Inflammatory macrophage treated with lipopolysaccharide for 4 hours (primary cell): ENCODE measurements at places on chromosomes 2 and 18.

- no peak for DNase-seq
Observed at GRCh38 chr2:60840880-60841279, 40.5 kb upstream of the REL start.

- DNase-seq = no peak
Observed at GRCh38 chr2:163375070-163375469, 360.7 kb downstream of the FIGN start.

- DNase-seq = peak; percentile 20
Observed at GRCh38 chr2:151638191-151638933, 95.9 kb downstream of the NEB start.

DNA sequence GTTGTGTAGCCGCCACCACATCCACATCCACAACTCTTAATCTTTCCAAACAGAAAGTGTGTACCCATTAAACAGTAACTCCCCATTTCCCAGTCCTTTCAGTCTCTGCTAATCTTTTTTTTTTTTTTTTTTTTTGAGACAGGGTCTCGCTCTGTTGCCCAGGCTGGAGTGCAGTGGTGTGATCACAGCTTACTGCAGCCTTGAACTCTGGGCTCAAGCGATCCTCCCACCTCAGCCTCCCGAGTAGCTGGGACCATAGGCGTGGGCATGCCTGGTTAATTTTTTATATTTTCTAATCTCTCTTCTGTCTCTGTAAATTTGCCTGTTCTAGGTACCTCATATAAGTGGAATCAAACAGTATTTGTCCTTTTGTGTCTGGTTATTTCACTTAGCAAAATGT lies 3.6 kb downstream of the EIF2AK2 start:
- DNase-seq = no peak

DNA sequence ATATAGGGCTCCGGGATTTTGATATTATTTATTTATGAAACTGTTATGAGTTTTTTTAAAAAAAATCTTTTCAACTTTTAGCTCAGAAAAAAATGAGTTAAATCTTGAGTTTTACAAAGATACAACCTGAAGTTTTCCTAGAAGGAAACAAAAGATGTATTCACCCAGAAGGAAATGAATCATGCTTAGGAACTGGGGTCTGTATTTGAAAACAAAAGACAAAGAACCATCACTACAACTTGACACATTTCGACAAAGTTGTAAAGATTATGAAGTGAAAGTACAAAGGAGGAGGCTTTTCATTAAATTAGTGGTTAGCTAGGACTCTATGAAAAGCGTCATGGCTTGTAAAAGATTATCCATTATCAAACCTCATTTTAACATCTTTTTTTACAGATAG lies 143.3 kb downstream of the PDE1A start:
- no peak for DNase-seq

- no peak for DNase-seq
Observed at GRCh38 chr2:160271171-160272086, 71.4 kb upstream of the ITGB6 start.

GRCh38 chr18:72412927-72413326 lies 131.2 kb downstream of the CBLN2 start:
- DNase-seq = no peak

DNA sequence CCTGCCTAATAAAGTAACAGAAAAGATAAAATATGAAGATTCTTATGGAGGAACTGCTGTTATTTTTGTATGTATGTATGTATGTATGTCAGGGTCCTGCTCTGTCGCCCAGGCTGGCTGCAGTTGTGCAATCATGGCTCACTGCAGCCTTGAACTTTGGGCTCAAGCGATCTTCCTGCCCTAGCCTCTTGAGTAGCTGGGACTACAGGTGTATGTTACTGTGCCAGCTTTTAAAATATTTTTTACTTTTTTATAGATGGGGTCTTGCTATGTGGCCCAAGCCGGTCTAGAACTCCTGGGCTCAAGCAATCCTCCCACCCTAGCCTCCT lies 26.7 kb downstream of the ANKRD29 start:
- DNase-seq = no peak

GRCh38 chr18:65808759-65809158 lies 57.9 kb downstream of the CDH7 start:
- no peak for DNase-seq

DNA sequence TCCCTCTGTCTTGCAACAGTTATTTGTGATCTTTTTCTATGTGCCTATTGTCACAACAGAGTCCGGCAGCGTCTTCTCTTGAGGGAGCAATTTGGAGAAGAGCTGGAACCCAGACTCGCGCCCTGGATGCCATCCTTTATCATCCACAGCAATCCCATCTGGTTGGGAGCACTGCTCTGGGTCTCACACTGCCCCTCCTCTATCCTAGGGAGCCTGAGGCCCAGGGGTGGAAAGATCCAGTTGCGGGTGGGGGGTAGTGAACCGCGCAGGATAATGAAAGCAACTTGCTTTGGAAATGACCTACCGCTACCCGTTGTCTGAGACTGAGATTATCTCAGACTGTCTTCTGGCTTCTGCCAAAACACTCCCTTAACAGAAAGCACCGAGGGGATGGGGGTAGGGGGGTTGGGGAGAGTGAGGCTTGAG lies 713 bp downstream of the WBP1 start:
- DNase-seq = no peak

GRCh38 chr2:54957321-54957999 lies 92.8 kb downstream of the RTN4 start:
- DNase-seq = no peak

GRCh38 chr18:70469916-70470315 lies 181.1 kb downstream of the SOCS6 start:
- DNase-seq = peak; percentile 27

DNA sequence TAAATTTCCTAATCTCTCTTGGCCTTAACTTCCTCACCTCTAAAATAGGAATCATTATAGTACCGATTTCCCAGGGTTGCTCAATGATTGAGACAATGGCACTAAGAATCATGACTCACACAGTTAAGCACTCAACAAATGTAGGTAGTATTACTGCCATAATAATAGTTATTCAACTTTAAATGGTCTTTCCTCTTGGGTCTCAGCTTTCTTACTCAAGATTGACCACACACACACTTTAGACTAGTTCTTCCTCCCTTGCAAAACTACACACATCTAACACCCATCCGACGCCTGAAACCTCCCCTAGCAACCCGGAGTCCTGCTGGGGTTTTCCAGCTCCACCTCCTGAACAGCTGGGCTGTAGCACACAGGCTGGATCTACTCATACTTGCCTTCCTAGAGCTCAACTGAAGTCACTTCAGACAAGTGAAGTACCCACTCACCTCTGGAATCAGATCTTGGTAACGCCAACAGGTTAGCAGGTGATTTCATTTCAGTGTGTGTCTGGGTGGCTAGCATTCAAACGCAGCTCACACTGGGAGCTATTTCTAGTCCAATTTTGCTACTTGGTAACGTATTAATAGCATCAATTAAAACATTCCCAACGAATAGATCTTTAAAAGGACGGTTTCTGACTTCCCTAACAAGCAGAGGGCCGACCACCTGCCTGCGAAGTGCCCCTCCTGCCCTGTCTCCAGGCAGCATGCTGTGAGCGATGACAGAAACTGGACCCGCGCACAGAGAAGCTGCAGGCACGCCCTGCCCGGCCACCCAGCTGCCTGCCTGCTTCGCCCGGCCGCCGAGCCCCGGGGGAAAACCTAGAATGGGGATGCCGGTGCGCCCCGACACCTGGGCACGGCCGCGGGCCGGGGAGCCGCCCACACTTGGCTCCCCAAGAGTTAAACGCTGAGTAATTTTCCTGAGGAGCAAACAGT lies 1.1 kb downstream of the UXS1 start:
- DNase-seq = peak; percentile 98

DNA sequence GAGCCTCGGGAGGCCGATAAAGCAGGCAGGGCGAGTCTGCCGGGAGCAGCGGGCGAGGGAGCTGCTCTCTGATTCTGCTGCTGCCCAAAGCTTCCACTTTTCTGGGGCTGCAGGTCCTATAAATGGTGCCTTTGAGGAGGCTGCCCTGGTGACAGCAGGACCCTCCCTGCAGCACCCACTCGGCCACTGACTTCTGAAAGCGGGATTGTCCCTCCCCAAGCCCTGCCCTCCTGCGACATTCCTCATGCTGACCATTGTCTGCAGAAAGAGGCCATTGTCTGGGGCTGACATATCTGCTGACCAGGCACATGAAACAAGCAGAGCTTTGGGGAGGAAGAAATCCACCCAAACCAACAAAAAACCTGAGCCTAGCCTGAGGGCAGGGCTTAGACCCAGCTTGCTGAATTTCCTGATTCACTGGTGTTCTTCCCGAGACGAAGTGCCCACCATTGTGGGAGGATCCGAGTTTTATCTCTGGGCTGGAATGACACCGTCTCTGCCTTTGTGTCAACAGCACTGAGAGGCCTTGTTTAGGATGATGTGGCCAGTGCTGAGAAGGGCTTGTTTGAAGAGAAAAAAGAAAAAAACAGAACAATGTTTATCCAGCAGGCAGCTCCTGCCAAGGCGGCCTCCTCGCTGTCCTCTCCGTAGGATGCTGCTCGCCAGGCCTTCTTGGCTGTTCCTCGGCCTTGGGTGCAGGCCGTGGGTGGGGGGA lies 129.7 kb downstream of the MYCN start:
- DNase-seq = no peak

- peak; percentile 22 for DNase-seq
Observed at GRCh38 chr2:8536686-8537561, 144.9 kb upstream of the ID2 start.

DNA sequence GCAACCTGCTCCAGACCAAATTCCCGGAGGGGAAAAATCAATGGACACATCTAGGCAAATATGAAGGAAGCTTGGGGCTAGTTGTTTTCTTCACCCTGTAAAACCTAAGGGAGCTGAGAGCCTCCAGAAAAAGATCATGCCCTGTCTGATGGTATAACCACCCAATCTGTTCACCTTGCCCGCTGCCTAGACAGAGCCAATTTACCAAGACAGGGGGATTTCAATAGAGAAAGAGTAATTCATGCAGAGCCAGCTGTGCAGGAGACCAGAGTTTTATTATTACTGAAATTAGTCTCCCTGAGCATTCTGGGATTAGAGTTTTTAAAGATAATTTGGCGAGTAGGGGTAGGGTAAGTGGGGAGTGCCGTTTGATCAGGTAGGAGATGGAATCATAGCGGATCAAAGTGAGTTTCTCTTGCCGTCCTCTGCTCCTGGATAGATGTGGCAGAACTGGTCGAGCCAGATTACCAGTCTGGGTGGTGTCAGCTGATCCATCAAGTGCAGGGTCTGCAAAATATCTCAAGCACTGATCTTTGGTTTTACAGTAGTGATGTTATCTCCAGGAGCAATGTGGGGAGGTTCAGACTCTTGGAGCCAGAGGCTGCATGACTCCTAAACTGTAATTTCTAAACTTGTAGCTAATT lies 35.1 kb upstream of the B4GALT6 start:
- DNase-seq = no peak

- DNase-seq = no peak
Observed at GRCh38 chr2:119599384-119599783, 55.1 kb downstream of the CFAP221 start.
